ENCODE measurements at places on chromosomes 4 and X. TPM values are rescaled to one million over a fixed set of nuclear protein-coding genes. Genes with fewer than 3 reads are reported as not detected.

Gene FSTL5
- total RNA-seq = 0.23 TPM

Gene ZNF157
- 0.63 TPM for total RNA-seq

Gene SGMS2
- total RNA-seq = 124 TPM

Gene ABLIM2
- total RNA-seq = 4.0 TPM

Gene ZFP42
- 0.91 TPM for total RNA-seq

Gene TEX11
- total RNA-seq = not detected

Gene KIAA1210
- not detected for total RNA-seq

Gene CSAG2
- not detected for total RNA-seq

Gene IL2RG
- 14.0 TPM for total RNA-seq

Gene FRMPD4
- total RNA-seq = 0.43 TPM

Gene ODAPH
- not detected for total RNA-seq

Gene MAGEA8
- not detected for total RNA-seq

Gene MAGEC2
- not detected for total RNA-seq

DNA sequence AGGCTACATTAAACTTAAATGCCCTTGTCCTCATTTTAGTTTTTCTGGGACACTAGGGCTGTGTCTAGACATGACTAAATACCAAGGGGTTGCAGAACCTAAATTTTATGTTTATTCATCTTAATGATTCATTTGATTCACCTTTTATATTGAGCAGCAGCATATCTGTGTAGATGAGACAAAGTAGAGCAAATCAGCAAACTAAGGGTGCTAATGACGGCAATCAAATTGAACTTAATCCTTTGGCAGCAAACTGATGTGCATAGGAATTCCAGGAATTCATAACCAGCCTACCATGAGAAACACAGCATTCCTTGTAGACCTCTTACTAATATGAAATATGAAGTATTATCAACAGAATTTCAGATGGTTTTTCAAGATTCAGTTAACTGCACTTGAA lies 25.1 kb downstream of the EPHA5 start:
- no peaks in the 10 kb centered on the region for H3K36me3 ChIP-seq
- no peak overlapping the region for H3K27ac ChIP-seq
- H3K4me1 ChIP-seq = no peaks in the 10 kb centered on the region
- H3K27me3 ChIP-seq = no peaks in the 10 kb centered on the region
- DNase-seq = no peak

- H3K4me1 ChIP-seq = peaks cover 3% of the 10 kb centered on the region
- no peaks in the 10 kb centered on the region for H3K36me3 ChIP-seq
- no peak overlapping the region for H3K4me3 ChIP-seq
- DNase-seq = no peak
Measured at GRCh38 chr4:52103319-52103718, 52.2 kb downstream of the SPATA18 start.

DNA sequence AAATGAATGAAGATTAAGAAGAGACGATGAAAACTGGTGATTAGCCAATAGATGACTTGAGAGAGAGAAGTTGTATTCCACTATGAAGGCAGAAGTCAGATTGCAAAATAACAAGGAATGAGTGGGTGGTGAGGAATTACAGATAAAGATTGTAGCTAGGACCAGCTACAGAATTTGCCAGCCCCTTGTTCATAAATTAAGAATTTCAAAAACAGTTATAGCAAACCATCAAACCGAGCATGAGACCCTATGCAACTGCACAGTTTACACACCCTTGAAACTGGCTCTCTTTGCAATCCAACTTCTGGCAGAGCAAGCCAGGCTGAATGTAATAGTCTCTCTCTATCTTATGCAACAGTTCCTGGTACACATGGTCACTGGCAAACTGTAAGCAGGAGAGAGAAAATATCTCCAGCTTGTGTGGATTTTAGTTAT lies 35.2 kb downstream of the STAP1 start:
- no peaks in the 10 kb centered on the region for H3K27me3 ChIP-seq
- no peak overlapping the region for H3K27ac ChIP-seq
- H3K36me3 ChIP-seq = no peaks in the 10 kb centered on the region
- H3K4me3 ChIP-seq = no peak overlapping the region
- no peaks in the 10 kb centered on the region for H3K4me1 ChIP-seq

- H3K27me3 ChIP-seq = no peaks in the 10 kb centered on the region
- H3K4me1 ChIP-seq = no peaks in the 10 kb centered on the region
- no peaks in the 10 kb centered on the region for H3K36me3 ChIP-seq
Measured at GRCh38 chr4:177263818-177264217, 45.9 kb upstream of the NEIL3 start.

DNA sequence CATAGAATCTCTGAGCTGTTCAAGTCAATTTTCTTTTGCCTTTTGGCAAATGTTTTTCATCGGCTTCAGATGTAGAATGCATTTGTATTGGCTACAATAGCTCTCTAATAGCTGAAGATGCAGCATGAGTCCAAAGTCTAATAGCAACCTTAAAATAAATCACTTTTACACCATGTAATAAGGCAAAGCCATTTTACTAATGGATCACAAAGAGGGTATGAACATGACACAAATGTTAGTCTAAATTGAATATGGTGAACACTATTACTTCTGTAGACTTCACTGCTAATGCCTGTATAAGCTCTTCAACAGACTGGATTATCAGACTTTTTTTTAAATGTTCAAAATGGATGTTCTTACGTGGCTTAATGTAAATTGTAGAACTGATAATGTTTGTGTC lies 645.3 kb downstream of the TLL1 start:
- no peaks in the 10 kb centered on the region for H3K27me3 ChIP-seq
- H3K36me3 ChIP-seq = no peaks in the 10 kb centered on the region
- no peaks in the 10 kb centered on the region for H3K4me1 ChIP-seq

DNA sequence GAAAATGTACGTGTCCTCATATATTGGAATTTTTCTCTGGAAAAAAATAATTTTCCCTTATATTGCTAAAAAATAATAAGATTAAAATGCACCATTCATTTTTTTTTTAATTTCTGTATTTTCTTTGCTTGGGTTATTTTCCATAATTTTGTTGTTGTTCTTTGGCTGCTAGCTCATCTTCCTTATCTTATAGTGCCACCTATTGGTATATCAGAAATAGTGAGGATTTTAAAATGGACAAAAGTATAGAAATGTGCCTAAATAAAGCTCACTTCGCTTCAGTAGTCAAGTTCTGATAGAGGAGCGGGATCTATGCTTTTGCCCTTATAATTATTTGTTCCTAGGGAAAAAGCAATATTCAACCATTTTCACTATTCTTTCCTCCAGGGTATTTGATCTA lies 134.8 kb downstream of the NAP1L3 start:
- H3K4me1 ChIP-seq = no peaks in the 10 kb centered on the region
- H3K4me3 ChIP-seq = no peak overlapping the region
- peaks cover 3% of the 10 kb centered on the region for H3K27me3 ChIP-seq
- H3K27ac ChIP-seq = no peak overlapping the region

DNA sequence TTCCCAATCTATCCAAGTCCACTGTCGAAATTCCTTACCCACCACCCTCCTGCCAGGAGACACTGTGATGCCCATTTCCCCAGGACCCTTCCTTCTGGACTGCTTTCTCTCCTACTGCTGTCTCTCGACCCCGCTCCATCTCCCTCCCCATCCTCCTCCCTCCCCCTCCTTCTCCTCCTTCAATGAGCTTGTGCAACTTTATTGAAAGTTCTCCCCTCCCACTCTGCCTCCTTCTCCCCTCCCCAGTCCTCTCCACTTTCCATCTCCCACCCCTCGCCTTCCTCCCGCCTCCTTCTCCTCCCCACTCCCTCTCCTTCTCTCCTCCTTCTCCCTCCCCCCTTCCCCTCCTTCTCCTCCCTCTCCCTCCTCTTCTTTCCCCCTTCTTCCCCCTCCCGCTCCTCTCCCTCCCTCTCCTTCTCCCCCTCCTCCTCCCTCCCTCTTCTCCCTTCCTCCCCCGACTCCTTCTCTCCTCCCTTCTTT lies 116.6 kb upstream of the FAT1 start:
- peaks cover 2% of the 10 kb centered on the region for H3K4me1 ChIP-seq
- peak; percentile 25 for DNase-seq
- H3K27me3 ChIP-seq = no peaks in the 10 kb centered on the region
- H3K36me3 ChIP-seq = no peaks in the 10 kb centered on the region
- H3K4me3 ChIP-seq = no peak overlapping the region
- H3K27ac ChIP-seq = peak overlapping the region; percentile 49

- no peaks in the 10 kb centered on the region for H3K27me3 ChIP-seq
- H3K36me3 ChIP-seq = peaks cover 3% of the 10 kb centered on the region
- peak overlapping the region; percentile 85 for H3K4me3 ChIP-seq
- peak overlapping the region; percentile 79 for H3K27ac ChIP-seq
Measured at GRCh38 chr4:6987588-6987961, 55.6 kb upstream of the TADA2B start.

- H3K36me3 ChIP-seq = no peaks in the 10 kb centered on the region
- no peaks in the 10 kb centered on the region for H3K4me1 ChIP-seq
- H3K4me3 ChIP-seq = no peak overlapping the region
Measured at GRCh38 chrX:49192722-49193328, 6.7 kb upstream of the PRICKLE3 start.

GRCh38 chrX:23855569-23855968 lies 52.2 kb downstream of the APOO start:
- DNase-seq = no peak
- no peak overlapping the region for H3K4me3 ChIP-seq
- H3K4me1 ChIP-seq = no peaks in the 10 kb centered on the region
- no peaks in the 10 kb centered on the region for H3K36me3 ChIP-seq
- peaks cover 11% of the 10 kb centered on the region for H3K27me3 ChIP-seq

- H3K4me1 ChIP-seq = no peaks in the 10 kb centered on the region
- DNase-seq = no peak
- H3K27ac ChIP-seq = no peak overlapping the region
- H3K4me3 ChIP-seq = no peak overlapping the region
- H3K36me3 ChIP-seq = no peaks in the 10 kb centered on the region
Measured at GRCh38 chr4:32140636-32141035, 1420.5 kb downstream of the PCDH7 start.

DNA sequence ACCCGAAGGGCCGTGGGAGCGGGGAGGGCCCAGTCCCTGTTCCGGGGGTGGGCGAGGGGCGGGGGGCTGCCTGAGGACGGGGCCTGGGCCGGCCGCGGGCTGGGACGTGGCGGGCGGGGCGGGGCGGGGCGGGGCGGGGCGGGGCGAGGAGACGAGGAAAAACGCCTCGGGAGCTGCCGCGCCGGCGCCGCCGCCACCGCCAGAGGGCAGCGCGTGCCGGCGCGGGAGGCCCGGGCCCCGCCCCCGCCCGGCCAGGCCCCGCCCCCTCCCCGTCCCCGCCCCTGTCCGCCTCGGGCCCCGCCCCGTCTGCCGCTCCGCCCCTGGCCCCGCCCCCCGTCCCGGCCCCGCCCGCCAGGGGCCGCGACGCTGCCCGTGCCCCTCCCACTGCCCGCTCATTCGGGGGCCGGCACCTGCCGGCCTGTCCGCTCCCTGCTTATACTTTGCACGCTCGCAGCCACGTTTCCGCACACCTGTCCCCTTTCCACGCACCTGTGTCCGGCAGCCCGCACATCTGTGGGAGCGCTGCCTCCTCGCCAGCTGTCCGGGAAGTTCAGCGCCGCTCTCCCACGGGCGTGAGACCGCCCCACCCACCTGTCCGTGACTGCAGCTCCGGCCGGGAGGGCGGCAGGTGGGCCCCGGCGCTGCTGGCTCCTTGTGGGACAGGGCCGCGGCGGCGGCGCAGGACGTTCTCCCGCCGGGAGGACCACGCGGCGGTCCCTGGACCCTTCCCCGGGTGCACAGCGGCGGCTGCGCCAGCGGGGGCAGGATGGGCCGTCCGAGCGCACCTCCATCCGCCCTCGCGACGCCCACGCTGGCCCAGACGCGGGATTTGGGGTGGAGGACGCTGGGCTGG lies 1.7 kb upstream of the FGFRL1 start:
- H3K4me3 ChIP-seq = peak overlapping the region; percentile 46
- H3K27me3 ChIP-seq = no peaks in the 10 kb centered on the region
- no peak overlapping the region for H3K27ac ChIP-seq
- peaks cover 15% of the 10 kb centered on the region for H3K4me1 ChIP-seq
- DNase-seq = peak; percentile 58

DNA sequence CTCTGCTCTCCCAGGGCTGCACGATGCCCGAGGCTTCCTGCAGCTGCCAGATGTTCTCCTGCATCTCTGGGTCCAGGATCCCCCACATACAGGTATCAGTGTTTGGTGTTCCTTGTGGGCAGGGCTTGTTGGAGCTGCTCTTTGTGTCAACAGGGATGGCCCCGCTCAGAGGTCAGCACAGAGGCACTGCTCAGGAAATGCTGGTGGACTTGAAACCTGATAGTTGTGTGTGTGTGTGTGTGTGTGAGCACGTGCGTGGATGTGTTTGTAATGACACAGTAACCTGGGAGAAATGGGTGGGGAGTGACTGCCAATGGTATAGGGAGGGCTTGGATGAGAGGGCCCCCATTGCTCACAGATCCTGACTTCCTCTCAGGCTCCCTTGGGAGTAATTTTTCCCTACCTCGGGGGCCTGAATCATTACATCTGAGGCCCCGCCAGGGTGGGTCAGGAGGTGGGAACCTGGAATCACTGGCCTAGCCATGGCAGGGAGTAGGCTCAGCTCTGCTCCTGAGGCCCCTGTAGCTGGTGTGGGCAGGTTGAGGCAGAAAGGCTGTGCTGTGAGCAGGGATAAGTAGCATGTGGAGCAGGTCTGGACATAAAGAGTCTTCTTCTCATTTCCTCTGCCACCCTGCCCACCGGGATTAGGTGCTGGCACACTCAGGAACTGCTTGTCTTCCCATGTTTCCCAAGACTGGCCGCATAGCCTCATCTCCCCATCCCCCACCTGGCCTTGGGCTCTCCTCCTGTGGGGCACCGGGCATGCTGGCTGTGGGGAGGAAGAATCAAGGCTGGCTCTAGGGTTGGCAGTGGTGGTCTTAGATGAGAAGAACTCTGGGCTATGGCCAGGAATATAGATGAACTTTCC lies 2.5 kb upstream of the EFNB1 start:
- no peaks in the 10 kb centered on the region for H3K27me3 ChIP-seq
- H3K4me1 ChIP-seq = peaks cover 5% of the 10 kb centered on the region
- no peak for DNase-seq
- no peak overlapping the region for H3K4me3 ChIP-seq

- H3K27me3 ChIP-seq = no peaks in the 10 kb centered on the region
- no peaks in the 10 kb centered on the region for H3K4me1 ChIP-seq
- H3K36me3 ChIP-seq = no peaks in the 10 kb centered on the region
- no peak for DNase-seq
- no peak overlapping the region for H3K4me3 ChIP-seq
Measured at GRCh38 chr4:144202081-144202480, 61.6 kb upstream of the GYPA start.

GRCh38 chr4:100466501-100466900 lies 51.3 kb downstream of the EMCN start:
- no peak overlapping the region for H3K27ac ChIP-seq
- H3K27me3 ChIP-seq = no peaks in the 10 kb centered on the region
- no peak for DNase-seq
- no peak overlapping the region for H3K4me3 ChIP-seq
- H3K4me1 ChIP-seq = no peaks in the 10 kb centered on the region
- H3K36me3 ChIP-seq = no peaks in the 10 kb centered on the region
